ENCODE measurements at places on chromosomes 2 and 18. TPM values are rescaled to one million over a fixed set of nuclear protein-coding genes. Genes with fewer than 3 reads are reported as not detected.

GRCh38 chr18:13007248-13007560 lies 16.0 kb downstream of the CEP192 start:
- DNase-seq = no peak

- no peak for DNase-seq
Observed at GRCh38 chr2:119753041-119753929, 6.4 kb upstream of the PTPN4 start.

- no peak for DNase-seq
Observed at GRCh38 chr2:168884975-168885374, 5.3 kb downstream of the SPC25 start.

DNA sequence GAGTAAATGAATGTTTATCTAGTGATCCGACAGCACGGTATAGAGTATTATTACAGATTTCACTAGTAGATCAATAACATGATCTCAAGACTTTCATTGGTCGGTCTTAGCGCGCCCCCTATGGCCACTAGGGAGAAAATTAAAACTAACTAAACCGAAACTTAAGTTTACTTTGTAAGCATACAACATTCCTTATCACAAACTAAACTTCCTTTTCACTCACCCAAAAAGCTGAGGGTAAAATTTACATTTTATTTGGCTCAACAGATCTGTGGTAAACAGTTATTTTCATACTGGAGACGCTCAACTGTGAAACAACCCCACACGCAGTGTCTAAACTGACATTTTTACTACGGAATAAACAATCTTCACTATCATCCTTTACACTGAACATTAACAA lies 215.6 kb upstream of the MAP2 start:
- DNase-seq = no peak

- no peak for DNase-seq
Observed at GRCh38 chr2:174750923-174751441, 13.3 kb downstream of the CHRNA1 start.

DNA sequence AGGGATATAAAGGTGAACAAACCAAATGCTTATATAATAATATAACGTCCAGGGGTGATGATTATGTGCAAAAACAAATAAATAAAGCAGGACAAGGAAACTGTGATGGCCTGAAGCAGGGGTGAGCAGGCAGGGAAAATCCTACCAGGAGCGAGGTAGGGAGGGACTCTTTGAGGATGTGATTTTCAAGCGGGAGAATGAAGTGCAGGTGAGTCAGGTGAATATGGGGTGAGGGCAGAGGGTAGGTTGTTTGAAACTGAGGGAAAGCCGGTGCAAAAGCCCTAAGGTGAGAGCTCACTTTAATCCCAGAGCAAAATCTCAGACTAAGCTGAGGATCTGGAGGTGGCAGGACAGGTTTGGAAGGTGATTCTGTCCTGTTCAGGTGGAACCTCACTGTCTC lies 40.7 kb downstream of the CYP26B1 start:
- no peak for DNase-seq

The AQP12A gene
- total RNA-seq = not detected

The CRYGC gene
- not detected for total RNA-seq

The CHRNG gene
- total RNA-seq = not detected

The UGT1A6 gene
- total RNA-seq = not detected

The HOXD3 gene
- total RNA-seq = 1.2 TPM
